ENCODE measurements at places on chromosomes 6 and 20. TPM values are rescaled to one million over a fixed set of nuclear protein-coding genes. Genes with fewer than 3 reads are reported as not detected.

DNA sequence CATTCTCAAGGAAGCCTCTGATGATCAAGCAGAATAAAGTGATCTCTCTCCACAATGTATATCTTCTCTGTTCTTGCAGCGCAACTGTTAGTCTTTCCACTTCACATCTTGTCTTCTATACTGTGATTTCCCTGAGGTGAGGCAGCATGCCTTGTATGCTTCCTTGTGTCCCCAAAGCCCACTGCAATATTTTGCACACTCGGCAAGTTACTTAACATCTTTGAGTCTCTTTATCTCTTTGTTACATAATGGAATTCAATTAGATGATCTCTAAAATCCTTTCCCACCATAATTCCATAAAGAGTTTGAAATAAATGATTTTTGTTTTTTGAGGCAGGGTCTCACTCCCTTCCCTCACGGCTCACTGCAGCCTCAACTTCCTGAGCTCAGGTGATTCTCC, 40.4 kb upstream of the ALDH8A1 start:
- no peak for DNase-seq

GRCh38 chr6:2008383-2008976, 236.9 kb downstream of the GMDS start:
- DNase-seq: no peak

DNA sequence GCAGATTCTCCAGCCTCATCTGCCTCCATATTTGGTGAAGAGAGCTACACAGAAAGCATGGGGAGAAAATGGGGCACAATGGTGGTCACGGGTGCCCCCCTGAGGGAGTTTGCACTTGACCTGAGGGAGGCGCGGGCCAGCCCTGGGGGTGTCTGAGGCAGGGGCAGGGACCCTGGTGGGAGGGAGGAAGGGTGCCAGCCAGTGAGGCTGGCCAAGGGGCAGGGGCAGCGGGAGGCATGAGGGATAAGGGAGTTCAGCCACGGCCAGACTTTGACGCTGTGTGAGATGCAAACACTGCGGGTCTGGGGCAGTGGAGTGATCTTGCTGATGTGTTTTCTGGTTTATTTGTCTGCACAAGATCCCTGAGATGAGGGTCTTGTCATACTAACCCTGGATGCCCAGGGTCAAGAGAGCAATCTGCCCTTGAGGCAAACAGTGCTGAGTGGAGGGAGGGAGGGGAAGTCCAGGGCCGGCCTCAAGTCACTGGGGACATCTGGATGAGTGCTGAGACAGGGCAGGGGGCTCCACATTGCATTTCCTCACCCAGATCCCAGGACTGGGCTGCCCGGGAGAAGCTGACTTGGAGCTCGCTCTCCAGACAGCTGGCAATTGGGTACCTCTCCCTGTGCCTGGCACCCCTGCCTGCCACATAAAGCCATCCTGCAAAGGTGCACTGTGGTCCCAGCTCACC, 8.8 kb upstream of the PCMTD2 start:
- peak; percentile 49 for DNase-seq

DNA sequence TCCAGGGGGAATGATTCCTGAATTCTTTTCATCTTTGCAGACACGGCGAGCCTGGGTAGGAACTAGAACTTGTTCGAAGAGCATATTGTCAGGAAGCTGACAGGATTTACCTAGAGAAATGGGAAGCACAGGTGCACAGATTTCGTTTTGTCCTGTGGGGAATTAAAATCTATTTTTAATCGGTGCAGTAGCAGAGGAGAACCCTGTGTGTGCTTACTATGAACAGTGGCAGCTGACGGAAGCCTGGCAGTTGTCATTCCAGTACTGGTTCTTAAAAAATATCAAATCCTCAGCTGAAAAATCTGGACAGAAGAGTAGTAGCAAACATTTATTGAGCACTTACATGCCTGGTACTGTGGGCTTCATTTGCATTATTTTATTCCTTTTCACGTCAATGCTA, 609.0 kb downstream of the QKI start:
- DNase-seq: no peak

DNA sequence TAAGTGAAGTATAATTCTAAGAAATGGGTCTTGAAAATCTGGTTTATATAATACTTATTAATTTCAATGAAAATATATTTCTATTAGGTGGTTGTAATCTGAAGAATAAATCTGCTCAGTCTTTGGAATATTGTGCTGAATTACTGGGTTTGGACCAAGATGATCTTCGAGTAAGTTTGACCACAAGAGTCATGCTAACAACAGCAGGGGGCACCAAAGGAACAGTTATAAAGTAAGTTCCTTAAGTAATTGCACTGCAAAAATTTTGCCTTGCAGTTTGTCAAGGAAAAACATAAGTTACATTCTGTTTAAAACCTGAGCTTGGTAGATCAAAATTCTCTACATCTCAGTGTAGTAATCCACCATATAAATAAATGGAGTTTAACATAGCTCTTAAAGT, 106.0 kb downstream of the MYO6 start:
- no peak for DNase-seq

GRCh38 chr6:102356170-102356569, 962.7 kb downstream of the GRIK2 start:
- DNase-seq: no peak

- DNase-seq: no peak
These were observed 41.7 kb upstream of the ZNF831 start for GRCh38 chr20:59121714-59122565.

DNA sequence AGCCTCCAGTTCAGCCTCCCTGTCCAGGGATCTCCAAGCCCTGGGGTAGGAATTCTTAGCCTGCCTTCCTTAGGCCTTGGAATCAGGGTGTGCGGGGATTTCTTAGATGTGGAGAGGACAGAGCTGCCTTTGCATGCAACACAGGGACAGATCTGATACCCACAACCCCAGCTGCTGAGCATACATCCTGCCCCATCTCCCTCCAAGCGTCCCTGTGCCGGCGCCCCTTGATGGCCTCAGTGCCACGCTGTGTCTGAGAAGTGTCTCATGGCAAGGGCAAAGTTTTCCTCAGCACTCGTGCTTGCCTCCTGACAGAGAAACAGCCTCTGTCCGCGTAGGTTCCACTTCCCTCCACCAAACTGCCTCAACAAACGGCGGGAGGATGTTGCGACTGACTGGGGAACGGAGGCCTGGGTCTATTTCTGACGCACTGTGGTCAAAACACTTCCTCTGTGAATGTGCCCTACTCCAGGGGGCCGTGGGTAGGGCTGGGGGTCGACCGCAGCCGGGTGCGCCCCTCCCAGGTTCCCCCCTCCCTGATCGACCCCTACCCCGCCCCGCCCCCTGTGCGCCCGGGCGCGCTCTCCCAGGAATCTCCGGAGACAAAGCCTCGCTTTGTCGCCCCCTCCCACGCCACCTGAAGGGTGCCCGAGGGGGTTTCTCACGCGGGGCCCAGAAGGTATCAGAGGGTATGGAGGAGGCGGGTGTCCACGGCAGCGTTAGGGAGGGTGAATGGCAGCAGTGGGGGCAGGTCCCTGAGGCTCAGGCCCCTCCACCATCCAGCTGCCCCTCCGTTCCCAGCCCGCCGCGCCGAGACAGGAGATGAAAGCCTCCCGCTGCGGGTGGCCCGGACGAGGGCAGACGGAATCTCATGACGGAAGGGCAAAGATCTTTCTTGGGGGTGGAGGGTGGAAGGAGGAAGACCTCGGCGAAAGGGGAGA, 806 bp downstream of the MICAL1 start:
- no peak for DNase-seq

DNA sequence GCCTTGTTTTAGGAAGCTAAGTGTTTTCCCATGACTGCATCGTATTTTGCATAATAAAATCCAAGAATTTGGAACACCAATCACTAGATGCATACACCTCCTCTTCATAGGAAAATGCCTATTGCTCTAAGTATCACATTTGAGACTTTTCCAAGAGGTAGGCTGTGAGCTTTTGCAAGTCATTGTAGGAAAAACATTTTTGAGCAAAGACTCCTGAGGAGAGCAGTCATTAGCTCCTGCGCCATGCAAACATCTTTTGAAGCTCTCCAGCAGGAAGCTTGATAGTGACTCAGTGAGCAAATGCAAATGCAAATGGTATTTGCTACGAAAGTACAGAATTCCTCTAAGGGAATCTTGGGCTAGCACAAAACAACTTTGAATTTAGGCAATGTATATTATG, 750.4 kb downstream of the QKI start:
- DNase-seq: no peak

DNA sequence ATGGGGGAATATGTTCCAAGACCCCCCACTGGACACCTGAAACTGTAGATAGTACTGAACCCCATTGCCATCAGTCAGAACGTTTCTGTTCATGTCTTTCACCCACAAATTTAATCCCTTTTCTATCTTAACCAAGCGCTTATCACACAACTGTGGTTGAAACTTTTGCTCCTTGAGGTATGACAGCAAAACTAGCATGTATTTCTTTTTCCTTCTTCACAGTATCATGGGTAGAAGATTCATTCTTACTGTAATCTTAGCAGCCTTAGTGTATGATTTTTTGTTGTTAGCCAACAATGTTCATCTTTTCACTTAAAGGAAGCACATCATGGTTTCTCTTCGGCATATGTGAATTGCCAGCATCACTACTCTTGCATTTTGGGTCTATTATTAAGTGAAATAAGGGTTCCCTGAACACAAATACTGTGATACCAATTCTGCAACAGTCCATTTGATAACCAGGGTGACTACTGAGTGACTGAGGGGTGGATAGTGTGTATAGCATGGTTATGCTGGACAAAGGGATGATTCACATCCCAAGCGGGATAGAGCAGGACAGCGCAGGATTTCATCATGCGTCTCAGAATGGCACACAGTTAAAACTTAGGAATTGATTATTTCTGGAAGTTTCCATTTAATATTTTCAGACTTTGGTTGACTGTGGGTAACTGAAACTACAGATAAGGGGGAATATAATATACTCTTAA, 41.8 kb downstream of the KCNS1 start:
- no peak for DNase-seq

DNA sequence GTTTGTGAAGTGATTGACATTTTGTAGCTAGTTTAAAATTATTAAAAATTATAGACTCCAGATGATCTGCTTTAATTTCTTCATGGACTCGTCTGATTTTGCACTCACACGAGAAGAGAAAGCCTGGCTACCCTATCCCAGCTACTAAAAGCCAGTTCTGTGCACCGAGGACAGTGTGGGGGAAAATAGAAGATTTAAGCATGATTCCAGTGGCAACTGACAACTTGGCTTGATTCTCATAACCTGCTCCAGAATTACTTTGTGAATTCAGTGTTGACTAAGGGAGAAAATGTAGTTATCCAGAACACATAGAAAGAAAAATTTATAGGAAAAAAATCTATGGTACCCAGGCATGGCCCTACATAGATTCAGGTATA, 88.7 kb downstream of the SNAP25 start:
- no peak for DNase-seq

- no peak for DNase-seq
These were observed 91.8 kb downstream of the ASXL1 start for GRCh38 chr20:32449890-32450401.

- no peak for DNase-seq
These were observed 801.9 kb downstream of the QKI start for GRCh38 chr6:164216368-164216767.

DNA sequence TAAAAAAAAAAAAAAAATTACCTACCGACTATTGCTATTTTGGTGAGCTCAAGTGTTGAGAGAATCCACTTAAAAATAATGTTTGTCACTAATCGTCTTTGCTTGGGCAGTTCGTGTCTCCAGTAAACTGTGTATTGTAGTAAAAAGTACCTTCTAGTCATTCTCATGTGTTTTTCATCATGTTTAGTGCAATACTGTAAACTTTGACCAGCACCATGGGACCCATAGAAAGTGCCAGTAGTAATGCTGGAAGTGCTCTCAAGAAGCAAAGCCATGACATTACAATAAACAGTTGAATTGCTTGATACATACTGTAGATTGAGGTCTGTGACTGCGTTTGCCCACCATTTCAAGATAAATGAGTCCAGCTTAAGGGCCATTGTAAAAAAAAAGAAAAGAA, 395.2 kb downstream of the BCKDHB start:
- no peak for DNase-seq

DNA sequence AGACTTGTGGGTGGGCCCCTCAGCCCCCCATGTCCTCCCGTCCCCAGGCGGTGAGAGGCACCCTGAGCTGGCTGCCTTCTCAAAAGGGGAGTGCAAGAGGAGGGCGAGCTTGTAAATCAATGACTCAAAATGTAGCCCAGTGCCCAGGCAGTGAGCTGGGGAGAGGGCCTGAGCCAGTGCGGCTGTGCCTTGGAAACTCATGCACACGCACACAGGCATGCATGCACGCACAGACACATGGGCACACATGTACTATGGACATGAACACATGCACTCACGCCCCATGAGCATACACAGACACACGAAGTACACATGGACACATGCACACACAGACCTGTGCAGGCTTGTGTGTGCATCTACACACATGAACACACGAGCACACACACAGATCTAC, 133.5 kb downstream of the TAF4 start:
- peak; percentile 34 for DNase-seq

DNA sequence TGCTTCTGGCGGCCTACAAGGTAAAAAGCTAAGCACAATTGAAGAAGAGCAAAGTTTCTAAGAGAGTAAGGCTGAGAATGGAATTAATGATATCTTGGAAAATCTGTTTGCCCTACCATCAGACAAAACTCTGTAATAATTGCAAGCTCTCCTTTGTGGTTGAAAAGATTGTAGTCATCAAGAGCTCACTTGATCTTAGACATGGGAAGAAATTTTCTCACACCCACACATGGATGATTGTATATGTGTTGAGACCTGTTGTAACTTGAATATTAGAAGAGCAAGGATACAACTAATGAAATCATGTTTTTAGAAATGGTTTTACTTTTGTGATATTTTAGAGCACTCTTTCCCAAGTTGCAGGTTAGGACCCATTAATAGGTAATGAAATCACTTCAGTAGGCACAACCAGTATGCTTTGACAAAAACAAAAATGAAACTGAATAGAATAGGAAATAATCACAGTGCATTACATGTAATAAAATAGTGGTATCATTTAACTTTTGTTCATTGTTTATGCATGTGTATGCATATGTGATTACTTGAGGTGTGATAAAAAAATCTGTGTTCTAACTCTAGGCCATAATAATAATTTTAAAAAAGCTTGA, 14.0 kb downstream of the DCBLD1 start:
- no peak for DNase-seq

POPDC3 gene
- total RNA-seq: not detected

TPBG gene
- 30.4 TPM for total RNA-seq

LRFN2 gene
- total RNA-seq: not detected

COL11A2 gene
- 0.57 TPM for total RNA-seq

ESR1 gene
- total RNA-seq: 2.6 TPM

EPPIN gene
- not detected for total RNA-seq

Data from suprapubic skin (tissue), 4 donors.